Stimulated activated CD8-positive, alpha-beta memory T cell treated with anti-CD3 and anti-CD28 coated beads, Interleukin-7, amount 100 ng/mL, for 24 hours (primary cell): ENCODE measurements at places on chromosomes 11 and 22.
A peak's percentile ranks its signal among the peaks of the same experiment; 100 is the strongest.

- DNase-seq: no peak
Observed at GRCh38 chr11:93652161-93652597, 9.3 kb upstream of the CEP295 start.

GRCh38 chr11:70476669-70477068, 78.3 kb downstream of the CTTN start:
- no peak for DNase-seq

GRCh38 chr11:1335811-1336761, 26.7 kb upstream of the TOLLIP start:
- DNase-seq: no peak

DNA sequence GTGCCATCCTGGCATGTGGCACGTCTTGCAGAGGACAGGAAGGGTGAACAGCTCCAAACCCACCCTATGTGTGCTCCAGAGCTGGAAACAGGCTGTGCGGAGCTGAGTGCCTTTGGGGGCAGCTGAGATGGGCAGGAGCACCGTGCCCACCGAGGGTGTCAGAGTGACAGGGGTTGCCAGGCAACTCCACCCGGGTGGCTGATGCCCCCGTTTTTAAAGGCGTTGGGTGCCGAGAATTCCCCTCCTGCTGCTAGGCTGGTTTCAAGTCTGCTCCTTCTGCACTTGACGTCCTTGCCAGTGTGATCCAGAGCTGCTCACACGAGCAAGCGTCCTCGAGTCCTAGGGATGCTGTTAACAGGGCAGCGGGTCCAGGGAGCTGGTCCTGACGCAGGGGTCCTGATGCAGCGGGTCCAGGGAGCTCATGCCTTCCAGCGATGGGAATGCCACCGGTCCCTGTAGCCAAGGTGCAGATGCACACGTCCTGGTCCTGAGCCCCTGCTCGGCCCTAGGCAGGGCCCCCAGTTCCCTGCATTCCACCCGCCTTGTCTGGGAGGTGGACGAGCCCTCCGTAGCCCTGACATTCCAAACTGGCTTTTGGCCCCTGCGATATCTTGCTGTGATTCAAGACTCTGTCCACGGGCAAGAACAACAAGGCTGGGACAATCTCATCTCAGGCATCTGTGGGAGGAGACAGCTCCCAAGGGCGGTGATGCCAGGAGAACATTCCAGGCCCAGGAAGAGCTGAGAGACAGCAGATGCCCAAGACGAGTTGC, 4.9 kb downstream of the KCNQ1 start:
- DNase-seq: no peak

DNA sequence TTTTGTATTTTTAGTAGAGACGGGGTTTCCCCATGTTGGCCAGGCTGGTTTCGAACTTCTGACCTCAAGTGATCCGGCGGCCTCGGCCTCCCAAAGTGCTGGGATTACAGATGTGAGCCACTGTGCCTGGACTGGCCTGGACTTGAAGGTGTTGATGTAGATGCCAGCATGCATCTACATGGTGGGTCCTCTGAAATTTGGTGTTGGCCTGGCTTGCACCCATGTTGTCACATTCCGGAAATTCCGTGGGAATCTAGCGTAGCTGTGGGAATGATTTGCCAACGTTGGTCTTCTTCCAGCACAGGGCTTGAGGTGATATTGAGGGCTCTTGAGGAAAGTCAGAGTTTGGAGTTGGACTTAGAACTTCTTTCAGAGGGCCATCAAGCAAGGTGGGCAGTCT, 6.5 kb downstream of the PACS1 start:
- no peak for DNase-seq

GRCh38 chr11:35539256-35539655, 13.8 kb upstream of the PAMR1 start:
- no peak for DNase-seq

DNA sequence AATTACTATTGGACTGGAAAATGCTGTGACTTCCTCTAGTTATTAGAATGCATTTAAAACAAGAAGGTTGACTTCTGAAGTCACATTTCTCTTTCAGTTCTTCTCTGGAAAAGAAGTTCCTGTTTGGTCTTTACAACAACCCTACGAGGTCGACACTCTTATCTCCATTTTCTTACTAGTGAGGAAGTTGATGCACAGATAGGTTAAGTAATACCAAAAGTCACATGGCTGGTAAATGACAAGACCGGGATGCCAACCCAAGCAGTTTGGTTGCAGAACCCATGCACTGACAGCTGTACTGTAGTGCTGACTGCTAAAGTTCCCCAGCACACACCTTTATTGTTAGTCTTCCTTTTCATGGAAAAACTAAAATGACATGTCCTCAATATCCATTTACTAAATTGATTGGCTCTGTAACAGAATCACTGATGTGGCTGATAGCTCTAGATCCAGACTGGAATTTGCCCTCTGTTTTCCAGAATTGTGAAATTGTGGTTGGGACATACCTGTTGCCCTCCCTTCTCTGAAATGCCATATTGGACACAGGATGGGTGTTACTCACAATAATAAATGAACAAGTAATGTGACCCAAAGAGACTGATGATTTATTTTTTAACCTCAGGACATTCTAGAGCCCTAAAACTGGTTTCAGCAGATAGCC, 9.4 kb upstream of the TECTA start:
- DNase-seq: no peak

GRCh38 chr22:19430890-19431541, 517 bp downstream of the HIRA start:
- no peak for DNase-seq

GRCh38 chr11:126510621-126511370, 155.3 kb downstream of the ST3GAL4 start:
- DNase-seq: no peak

GRCh38 chr11:76765863-76766350, 17.2 kb upstream of the TSKU start:
- no peak for DNase-seq

GRCh38 chr11:110755941-110756340, 43.7 kb upstream of the ARHGAP20 start:
- DNase-seq: no peak

DNA sequence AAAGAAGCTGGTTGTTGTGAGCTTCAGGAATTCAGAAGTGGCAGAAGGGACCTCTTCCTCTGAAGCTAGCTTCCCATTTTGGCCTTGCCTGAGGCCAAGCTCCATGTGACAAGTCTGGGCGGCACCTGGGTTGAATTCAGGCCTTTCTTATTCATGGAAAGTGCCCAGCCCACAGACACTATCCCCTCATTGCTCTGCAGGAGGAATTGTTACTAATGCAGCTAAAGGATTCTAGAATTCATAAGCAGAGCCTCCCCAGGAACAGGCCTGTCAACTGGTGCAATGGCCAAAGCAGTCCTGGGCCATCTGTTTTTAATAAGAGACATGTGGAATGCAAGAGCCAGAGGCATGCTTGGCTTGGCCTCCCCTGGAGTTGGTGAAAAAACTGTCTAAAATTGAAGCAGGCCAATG, 71.4 kb downstream of the SLC1A2 start:
- no peak for DNase-seq

DNA sequence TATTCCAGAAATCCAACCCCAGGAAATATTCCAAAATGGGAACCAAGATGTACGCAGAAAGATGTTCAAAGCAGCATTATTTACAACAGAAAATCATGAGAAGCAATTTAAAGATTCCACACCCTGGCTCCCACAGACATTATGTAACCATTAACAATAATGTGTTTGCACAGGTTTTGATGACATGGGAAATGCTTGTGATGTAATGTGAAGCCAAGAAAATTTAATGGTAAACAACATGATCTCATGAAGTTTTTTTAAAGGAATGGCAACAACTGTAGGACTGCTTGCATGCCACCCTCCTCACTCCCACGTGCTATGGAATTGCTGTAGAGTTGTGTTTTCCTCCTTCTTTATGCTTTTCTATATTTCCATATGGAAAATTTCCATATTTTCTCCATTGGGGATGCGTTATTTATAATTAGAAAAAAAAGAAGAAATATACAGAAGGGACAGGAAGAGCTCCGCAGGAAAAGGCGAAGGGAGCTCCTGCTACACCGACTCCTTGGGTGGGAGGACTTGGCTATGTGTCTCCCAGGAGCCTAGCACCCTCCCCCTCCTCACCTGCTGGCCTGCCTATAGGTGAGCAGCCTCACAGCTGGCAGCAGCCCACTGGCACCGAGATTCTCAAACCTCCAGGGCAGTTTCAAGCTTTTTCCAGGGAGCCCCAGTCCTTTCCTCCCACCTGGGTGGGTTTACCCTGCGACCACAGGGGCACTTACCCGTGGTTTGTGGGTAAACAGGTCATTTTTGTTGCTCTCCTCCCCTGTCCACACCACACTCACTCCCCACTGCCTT, 20.9 kb downstream of the LRFN4 start:
- no peak for DNase-seq

DNA sequence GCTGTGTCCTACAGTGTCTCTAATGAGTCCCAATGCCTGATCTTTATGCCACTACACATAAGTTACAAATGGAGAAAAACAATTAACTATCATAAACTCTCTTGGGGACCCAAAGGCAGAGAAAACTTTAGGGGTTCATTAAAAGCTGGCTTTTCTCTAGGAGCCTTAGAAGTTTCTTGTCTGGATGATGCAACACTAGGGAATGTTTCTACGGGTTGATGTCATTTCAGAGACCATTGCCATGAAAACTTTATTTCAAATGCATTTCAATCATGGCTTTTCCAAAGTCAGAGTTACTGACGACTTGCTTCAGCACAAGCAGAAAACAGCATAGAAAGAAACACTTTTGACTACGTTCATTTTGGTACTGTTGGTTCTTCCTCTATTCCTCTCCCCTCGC, 8.5 kb upstream of the OR8B12 start:
- no peak for DNase-seq

DNA sequence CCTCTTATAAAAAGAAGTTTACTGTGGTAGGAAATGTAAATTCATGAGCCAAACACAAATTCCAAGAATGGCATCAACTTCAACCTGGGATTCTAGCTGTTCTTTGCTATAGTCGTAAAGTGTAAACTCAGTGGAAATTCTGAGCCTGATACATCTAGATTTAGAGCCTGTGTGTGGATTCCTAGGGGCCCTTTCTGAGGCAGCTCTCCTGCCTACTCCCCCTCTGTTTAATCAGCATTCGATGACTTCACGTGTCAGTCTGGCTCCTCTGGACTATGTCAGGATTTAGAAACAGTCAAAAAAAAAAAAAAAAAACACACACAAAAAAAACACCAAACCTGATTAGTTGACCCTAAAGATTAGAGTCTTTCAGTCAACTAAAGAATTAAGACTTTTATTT, 93.1 kb upstream of the SC5D start:
- no peak for DNase-seq

GRCh38 chr11:19191530-19192169, 10.1 kb downstream of the CSRP3 start:
- no peak for DNase-seq

- DNase-seq: no peak
Observed at GRCh38 chr11:77559686-77560401, 29.9 kb upstream of the AQP11 start.

DNA sequence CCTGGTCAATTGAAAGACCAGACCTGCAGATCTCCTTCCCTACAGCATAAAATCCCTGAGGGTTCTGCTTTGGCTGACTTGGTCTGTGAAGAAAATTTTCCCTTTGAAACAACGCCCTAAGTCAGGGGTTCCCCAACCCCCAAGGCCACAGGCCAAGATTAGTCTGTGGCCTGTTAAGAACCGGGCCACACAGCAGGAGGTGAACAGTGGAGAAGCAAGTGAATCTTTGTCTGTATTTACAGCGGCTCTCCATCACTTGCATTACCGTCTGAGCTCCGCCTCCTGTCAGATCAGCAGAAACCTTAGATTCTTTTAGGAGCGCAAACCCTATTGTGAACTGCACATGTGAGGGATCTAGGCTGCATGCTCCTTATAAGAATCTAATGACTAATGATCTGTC, 38.2 kb downstream of the CCDC83 start:
- no peak for DNase-seq

GRCh38 chr11:59822989-59823566, 12.5 kb upstream of the MRPL16 start:
- DNase-seq: no peak

GRCh38 chr11:124762105-124762623, at the start of gene ESAM:
Gene ESAM (minus strand): TSS chr11:124762290. CDS start chr11:124762154, 136 bp downstream.
- DNase-seq: peak; percentile 43

- DNase-seq: no peak
Observed at GRCh38 chr11:762421-763072, 14.7 kb downstream of the GATD1 start.

DNA sequence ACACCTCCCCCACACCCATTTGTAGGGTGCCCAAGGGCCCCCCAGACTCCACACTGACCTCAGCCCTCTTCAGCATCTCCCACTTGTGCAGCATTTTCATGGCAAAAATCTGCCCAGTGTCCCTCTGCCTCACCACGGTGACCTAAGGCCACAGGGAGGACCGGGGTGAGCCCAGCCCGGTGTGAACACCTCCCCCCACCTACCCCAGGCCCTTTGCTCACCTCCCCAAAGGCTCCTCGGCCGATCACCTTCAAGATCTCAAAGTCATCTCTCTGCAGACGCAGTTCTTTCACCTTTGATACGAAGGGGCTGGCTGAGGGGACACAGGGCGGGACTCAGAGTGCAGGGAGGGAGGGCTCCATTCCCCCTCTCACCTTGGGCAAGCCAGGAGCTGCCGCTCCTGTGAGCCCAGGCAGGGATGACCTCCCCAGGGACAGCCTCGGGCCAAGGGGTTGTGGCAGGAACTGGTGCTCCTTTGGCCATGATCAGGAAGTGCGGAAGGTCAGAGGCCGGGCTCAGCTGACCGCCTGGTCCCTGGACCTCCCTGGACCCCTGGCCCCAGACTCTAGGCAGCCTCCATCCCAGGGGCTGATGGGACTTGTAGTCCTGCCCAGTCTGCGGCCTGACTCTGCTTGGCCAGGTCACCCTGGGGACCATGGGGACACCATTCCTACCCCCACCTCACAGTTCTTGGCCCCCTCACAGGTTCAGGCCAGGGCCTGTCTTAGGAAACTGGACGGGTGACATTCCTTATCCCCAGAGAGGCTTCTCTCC, 2.7 kb downstream of the CDC42BPG start:
- DNase-seq: no peak

- no peak for DNase-seq
Observed at GRCh38 chr11:116044941-116045340, 540.7 kb upstream of the CADM1 start.

- no peak for DNase-seq
Observed at GRCh38 chr22:37202716-37203115, 9.6 kb downstream of the SSTR3 start.
